Mucosa of gallbladder (tissue), 1 donor: ENCODE measurements at places on chromosomes 16 and 17.
A peak's percentile ranks its signal among the peaks of the same experiment; 100 is the strongest.

DNA sequence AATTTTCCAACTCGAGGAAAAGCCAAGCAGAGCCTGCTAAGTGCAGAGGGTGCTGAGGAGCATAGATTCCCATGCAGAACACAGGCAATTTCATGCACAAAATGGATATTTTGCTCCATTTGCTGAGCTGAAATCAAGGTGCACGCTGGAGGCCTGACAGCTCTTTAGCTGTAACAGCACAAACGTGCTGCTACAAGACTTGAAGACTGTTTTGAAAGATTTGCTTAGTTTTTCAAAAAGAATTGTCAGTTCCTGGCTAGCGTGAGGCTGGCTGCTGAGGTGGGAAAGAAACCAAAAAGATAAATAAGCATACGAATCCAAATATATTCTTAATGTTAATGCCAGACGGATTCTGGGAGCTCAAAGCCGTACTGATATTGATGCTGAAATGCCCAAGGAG lies 309.0 kb upstream of the MAF start:
- DNase-seq = no peak

GRCh38 chr16:28082624-28083023 lies 19.1 kb upstream of the GSG1L start:
- DNase-seq = peak; percentile 41

DNA sequence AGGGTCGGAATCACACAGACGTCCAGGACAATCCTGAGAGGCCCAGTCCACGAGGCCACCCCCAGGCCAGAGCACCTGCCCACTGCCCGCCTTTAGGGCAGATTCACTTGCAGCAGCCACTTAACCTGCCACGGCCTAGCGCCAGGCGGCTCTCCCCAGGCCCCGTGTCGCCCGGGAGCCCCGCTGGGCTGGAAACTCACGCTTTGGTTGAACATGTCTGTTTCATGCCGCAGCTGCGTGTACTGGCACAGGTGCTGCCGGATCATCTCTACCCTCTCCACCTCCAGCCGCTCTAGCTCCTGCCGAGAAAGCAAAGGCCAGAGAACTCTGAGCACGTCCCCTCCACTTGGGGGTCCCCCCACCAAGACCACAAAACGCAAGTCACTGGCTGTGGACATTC lies 12.7 kb upstream of the RCVRN start:
- DNase-seq = no peak

- DNase-seq = no peak
Measured at GRCh38 chr16:10765772-10766171, 22.1 kb downstream of the NUBP1 start.

DNA sequence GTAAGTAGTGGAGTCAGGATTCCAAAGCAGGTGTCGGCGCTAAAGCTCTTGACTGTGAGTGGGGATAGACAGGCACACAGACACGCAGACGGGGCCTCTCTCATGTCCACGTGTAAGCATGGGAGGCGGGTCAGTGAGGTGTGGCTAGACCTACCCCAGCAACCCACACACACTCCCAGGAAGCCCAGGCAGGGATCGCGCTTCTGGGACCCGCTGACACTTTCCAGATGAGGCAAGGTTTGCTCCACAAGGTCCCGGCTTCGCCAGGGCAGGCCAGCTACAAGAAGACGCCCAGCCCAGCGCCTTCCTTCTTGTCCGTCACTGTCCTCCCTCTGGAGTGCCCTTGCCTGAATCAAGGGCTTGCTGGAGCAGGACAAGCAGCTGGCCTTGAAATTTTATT lies 213.8 kb upstream of the RPL38 start:
- no peak for DNase-seq

DNA sequence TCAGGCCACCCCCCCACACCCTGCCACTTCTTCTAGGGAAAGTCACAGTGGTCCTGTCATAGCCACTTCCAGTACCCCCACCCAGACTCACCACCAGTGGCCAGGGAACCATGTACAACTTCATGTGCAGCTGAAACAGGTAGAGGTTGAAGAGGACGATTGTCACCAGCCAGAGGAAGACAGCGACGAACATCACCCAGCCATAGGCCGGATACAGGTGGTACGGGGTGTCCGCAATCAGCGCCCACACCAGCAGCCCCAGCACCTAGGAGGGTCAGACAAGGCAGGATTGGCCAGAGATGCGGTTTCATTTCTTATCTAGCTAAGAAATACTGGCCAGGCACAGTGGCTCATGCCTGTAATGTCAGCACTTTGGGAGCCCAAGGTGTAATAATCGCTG lies 16.7 kb downstream of the ARL2BP start:
- no peak for DNase-seq

DNA sequence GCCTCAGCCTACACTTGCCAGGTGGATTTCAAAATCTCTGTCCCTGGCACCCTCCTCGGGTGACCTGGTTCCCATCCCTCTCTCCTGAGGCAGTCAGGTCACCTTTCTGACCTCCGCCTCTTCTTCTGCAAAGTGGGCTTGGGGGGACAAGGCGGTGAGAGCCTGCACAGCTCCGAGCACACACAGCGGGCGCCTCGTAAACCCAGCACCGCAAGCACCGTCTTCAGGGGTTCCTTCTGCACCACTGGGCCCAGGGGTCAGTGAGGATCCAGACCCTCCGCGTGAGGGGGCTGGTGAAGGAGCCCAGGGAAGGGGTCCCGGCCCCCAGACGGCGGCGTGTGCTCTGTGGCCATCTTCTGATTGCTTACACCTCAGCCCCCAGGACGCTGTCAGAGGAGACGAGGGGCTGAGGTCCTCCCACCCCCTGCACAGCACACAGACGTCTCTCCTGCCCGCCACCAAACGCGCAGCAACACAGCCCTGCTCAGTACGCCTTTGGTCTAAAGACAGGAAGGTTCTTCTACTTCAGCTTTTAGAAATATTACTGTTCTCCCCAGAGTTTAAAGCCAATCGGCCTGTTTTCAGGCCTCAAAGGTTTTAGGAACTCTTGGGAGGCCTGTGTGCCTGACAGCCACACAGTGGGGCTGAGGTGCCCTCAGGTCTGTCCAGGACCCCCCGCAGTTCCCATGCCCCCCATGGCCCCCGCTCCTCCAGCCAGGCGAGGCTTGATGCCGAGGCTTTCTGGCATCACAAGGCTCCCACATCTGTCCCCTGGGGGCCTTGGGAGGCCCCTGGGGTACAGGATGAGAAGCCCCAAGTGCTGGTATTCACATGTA lies 2.7 kb downstream of the CBFA2T3 start:
- DNase-seq = no peak

DNA sequence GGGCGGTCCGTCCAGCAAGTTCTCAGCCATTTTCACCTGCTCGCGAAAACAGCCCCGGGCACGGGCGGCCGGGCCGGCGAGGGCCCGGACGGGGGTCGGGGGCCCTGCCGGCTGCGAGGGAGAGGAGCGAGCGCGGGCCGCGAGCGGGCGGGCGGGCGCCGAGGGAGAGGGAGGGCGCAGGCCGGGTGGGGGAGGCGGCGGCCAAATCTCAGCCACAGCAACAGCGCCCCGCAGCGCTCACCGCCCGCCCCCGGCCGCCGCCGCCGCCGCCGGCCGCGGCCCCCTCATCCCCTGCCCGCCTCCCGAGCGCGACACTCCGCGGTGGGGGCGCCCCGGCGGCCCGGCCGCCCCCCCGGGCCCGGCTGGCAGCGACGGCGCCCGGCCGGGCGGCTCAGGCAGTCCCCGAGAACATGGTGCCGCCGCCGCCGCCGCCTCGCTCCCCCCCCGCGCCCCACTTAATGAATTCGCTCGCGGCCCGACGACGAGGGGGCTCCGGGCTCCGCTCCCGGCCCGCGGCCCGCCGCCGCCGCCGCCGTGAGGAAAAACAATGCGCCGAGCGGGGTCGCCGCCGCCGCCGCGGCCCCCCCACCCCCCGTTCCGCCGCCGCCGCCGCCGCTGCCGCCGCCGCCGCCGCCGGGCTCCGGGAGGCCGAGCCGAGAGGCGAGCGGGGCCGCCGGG lies 487 bp downstream of the CREBBP start:
- DNase-seq = peak; percentile 71

- DNase-seq = peak; percentile 51
Measured at GRCh38 chr17:57009737-57010445, 32.0 kb downstream of the SCPEP1 start.

GRCh38 chr16:4525069-4525468 lies 13.5 kb downstream of the CDIP1 start:
- DNase-seq = no peak

- peak; percentile 81 for DNase-seq
Measured at GRCh38 chr17:7988750-7989178, 13.7 kb upstream of the GUCY2D start.

DNA sequence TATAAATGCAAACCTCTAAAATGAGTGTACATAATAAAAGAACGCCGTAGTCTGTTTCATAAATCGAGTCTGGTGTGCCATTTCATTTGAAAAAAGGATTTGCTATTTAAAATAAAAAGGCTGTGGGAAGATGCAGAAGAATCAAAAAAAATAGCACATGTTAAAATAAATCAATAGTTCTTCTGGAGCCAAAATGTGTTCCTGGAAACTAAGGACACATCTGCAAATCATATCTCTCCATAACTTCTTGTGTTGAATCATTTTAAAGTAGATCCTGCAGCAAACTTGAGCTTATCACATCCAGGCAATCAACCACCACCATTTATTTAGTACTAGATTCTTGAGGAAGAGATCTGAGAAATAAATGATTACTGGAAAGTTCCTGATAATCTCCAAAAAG lies 29.0 kb downstream of the XPO6 start:
- no peak for DNase-seq

GRCh38 chr17:7894226-7894625 lies 5.6 kb downstream of the CHD3 start:
- no peak for DNase-seq

DNA sequence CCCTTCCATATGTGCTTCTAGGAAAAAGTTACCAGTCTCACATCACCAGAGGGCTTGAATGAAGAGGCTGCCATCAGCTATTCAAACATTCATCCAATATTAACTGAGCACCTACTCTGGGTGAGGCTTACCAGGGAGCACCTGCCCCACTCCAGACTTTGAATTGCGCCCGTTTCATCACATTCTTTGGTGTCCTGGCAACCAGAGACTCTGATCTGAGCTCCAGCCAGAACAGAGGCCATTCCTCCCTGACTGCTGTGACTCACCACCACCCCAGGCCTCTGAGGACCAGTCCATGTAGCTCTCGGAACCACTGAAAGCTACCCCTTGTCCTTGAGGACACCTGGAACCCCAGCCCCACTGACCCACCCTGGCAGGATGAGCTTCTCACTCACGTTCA lies at the start of gene C16orf96:
C16orf96 (plus strand) TSS at position 229 of the 400 bp plus-strand sequence; CDS start at position 379, 150 bp downstream.
- no peak for DNase-seq

GRCh38 chr16:30054959-30055553 lies 10.5 kb upstream of the ALDOA start:
- peak; percentile 41 for DNase-seq

GRCh38 chr16:84714028-84714427 lies 14.2 kb downstream of the USP10 start:
- DNase-seq = no peak

- DNase-seq = no peak
Measured at GRCh38 chr17:60863892-60864707, 186.4 kb downstream of the BCAS3 start.

- no peak for DNase-seq
Measured at GRCh38 chr16:71912534-71913275, 17.4 kb downstream of the IST1 start.

DNA sequence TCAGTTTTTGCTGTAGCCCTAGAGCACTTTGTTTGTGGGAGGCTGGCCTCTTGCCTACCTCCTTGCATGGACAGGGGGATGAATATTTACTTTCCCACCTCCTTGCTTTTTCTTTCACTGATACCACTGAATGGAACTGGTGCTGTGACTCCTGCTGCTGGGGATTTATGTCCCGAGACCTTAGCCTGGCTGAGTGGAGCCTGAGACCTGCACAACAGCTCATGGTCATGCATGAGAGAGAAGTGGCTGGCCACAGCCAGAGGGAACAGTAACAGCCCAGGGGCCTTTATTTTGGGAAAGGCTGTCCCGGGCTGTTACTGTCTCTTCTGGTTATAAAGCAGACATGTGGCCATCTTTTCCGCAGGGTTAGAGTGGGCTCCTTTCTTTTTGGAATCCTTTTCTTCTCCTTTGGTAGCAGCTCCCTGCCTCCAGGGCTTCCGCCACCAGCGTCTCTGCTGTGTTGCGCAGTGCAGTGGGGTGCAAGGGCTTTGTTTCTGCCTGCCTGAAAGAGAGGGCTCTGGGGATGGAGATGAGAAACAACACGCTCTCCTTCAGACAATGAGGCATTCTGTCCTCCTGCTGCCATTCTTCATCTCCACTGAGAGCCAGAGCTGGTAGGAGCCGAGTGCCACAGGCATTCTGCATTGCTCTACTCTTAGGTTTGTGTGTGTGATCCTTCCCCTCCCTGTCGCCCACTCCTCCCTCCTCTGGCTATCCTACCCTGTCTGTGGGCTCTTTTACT lies 14.5 kb downstream of the SNX11 start:
- no peak for DNase-seq

- no peak for DNase-seq
Measured at GRCh38 chr16:19991614-19992013, 82.1 kb downstream of the GPR139 start.

DNA sequence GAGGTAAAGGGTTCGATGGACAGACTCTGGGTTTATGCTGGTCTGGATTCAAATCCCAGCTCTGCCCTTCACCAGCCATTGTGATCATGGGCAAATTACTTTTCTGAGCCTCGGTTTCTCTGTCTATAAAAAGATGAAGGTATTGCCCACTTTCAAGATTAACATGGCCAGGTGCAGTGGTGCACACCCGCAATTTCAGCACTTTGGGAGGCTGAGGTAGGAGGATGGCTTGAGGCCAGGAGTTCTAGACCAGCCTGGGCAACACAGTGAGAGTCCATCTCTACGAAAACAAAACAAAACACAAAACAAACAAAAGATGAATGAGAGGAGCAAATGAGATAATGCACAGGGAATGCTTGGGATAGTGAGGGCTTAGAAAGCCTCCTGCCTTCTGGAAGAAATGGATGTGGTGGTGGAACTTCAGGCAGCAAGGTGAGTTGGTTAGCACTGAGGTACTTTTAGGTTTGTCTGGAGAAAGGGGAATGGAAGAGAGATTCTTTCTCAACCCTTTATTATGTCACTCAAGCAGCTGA lies 8.5 kb downstream of the ADGRG3 start:
- DNase-seq = no peak

DNA sequence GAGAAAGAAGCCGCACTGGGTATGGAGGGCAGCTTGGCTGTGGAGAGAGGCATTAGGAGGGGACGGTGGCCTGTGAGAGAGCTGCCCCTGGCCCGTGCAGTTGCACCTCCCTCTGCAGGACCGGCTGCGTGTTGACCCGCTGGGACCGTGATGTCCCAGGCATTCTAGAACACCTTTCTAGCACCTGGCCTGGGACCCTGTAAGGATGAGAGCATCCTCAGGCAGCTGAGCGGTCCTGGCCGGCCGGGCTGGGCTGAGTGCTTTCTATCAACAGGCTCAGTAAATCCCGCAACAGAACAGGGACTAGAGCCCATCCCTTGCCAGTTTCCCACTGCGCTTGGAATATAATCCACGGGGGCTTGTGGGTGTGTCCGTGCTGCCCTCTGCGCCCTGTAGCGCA lies 14.7 kb downstream of the TBC1D24 start:
- DNase-seq = no peak
